ENCODE measurements at places on chromosomes 6 and 20. TPM values are rescaled to one million over a fixed set of nuclear protein-coding genes. Genes with fewer than 3 reads are reported as not detected.

DNA sequence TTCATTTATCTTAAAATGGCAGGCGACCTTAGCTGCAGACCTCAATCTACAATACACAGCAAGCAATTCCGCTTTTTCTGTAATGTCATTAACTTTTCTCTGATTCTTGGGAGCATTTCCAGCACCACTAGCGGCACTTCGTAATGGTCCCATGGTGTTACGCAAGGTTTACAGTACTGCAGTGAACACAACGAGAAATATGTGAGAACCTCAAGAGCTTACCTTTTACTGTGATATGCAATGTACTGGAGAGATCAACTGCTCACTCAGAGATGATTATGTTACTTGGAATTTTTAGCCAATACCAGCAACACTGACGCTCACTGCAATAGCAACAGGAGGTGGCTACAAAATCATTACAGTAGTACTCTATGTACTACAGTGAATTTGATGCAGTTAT lies 2.8 kb upstream of the CEP43 start:
- H3K27me3 ChIP-seq: no peaks in the 10 kb centered on the region
- no peak overlapping the region for H3K27ac ChIP-seq
- DNase-seq: no peak
- H3K36me3 ChIP-seq: no peaks in the 10 kb centered on the region
- H3K4me1 ChIP-seq: peaks cover 19% of the 10 kb centered on the region

GRCh38 chr6:97361286-97361685 lies 78.3 kb upstream of the MMS22L start:
- no peak for DNase-seq
- H3K27me3 ChIP-seq: no peaks in the 10 kb centered on the region
- H3K4me1 ChIP-seq: no peaks in the 10 kb centered on the region
- no peak overlapping the region for H3K4me3 ChIP-seq
- H3K36me3 ChIP-seq: no peaks in the 10 kb centered on the region

- H3K4me1 ChIP-seq: peaks cover 3% of the 10 kb centered on the region
- H3K4me3 ChIP-seq: no peak overlapping the region
- H3K27ac ChIP-seq: no peak overlapping the region
- no peaks in the 10 kb centered on the region for H3K36me3 ChIP-seq
- DNase-seq: no peak
Observed at GRCh38 chr20:49562311-49563014, 5.5 kb downstream of the PTGIS start.

Gene POU5F1
- 0.26 TPM for polyA plus RNA-seq

DNA sequence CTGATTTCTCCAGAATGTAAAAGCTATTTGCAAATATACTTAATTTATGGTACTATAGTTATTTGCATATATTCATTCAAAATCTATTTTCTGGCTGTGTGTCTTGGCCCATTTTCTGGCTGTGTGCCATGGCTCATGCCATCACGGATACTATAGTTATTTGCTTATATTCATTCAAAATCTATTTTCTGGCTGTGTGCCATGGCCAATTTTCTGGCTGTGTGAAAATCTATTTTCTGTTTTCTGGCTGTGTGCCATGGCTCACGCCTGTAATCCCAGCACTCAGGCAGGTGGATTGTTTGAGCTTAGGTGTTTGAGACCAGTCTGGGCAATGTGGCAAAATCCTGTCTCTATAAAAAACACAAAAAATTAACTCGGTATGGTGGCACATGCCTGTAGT lies 28.9 kb upstream of the RIPK1 start:
- H3K4me1 ChIP-seq: no peaks in the 10 kb centered on the region
- no peak for DNase-seq
- no peaks in the 10 kb centered on the region for H3K36me3 ChIP-seq
- no peaks in the 10 kb centered on the region for H3K27me3 ChIP-seq
- H3K27ac ChIP-seq: no peak overlapping the region
- H3K4me3 ChIP-seq: no peak overlapping the region

Gene KHDRBS2
- polyA plus RNA-seq: 12.2 TPM

DNA sequence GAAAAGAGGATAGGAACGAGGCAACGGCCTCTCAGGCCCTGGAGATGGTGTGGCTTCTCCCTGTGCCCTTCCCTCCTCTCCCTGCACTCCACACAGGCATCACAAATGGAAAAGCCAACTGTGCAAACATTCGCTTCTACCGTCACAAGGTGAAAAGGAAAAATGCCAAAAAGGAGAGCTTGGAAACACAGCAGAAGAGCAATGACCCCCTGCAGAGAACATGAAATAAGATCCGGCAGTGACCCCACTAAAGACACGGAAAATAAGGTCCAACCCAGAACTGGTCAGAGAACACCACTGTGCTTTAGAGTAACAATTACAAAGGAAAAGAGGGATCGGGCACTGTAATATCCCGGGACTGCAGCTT lies 63.0 kb downstream of the SLC22A23 start:
- no peak overlapping the region for H3K4me3 ChIP-seq
- H3K36me3 ChIP-seq: no peaks in the 10 kb centered on the region
- no peaks in the 10 kb centered on the region for H3K27me3 ChIP-seq
- no peak for DNase-seq
- H3K27ac ChIP-seq: no peak overlapping the region

DNA sequence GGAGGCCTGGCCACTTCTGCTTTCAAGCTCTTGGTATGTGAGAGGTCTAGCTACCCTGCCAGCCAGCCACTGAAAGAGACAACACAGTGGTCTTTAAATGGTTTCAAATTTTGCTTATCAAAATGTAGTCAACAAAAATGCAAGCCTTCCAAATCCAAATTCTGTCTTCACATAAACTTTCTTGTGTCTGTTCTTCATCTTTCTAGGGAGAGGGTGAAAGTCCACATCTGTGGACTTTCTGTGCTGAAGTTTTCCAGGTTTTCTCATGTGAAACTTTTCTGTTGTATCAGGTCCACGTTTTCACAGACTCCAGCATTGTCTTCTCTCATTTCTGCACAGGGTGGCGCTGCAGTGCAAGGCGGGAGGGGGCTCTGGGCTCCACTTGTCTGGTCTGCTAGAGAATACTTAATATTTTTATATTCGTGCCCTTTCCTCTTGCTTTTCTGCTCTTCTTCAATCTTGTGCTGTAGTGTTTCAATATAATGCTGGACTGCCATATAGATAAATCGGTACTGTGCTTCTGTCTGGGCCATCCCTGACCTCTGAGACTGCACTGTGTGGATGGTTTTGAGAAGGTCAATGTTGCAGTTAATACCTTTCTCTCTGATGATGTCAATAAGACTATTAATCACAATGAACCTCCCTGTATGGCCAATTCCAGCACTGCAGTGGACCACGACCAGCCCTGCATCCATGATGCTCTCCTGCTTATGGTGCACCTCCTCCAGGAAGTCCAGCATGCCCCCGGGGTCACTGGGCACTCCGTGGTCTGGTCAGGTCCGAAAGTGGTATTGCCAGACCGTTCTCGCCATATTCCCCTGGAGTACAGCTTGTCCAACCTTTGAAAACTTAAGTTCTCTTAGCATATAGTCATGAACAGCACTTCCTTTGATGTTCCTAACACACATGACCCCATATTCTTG lies 161.6 kb upstream of the TNFAIP3 start:
- H3K4me3 ChIP-seq: no peak overlapping the region
- no peaks in the 10 kb centered on the region for H3K27me3 ChIP-seq
- H3K36me3 ChIP-seq: no peaks in the 10 kb centered on the region
- DNase-seq: peak; percentile 70
- H3K27ac ChIP-seq: no peak overlapping the region

Gene WFDC2
- not detected for polyA plus RNA-seq

DNA sequence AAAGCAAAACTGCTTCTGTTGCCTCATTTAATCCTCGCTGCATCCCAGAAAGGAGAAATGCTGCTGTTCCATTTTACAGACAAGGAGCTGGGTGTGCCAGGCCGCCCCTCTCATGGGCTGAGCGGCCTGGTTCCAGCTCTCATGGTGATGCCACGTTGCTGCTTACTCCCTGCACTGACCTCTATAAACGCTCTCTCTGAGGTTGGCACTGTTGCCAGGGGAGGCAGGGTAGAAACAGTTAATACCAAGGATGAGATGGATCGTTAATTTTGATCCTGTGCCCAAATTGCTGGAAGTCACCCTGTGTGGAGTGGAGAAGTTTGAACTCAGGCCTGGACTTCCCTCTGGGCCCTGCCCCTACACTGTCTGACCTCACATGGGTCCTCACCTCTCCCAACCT lies 25.6 kb downstream of the SIRPA start:
- no peak for DNase-seq
- H3K27me3 ChIP-seq: no peaks in the 10 kb centered on the region
- no peaks in the 10 kb centered on the region for H3K4me1 ChIP-seq
- H3K4me3 ChIP-seq: no peak overlapping the region
- H3K36me3 ChIP-seq: no peaks in the 10 kb centered on the region
- H3K27ac ChIP-seq: no peak overlapping the region

DNA sequence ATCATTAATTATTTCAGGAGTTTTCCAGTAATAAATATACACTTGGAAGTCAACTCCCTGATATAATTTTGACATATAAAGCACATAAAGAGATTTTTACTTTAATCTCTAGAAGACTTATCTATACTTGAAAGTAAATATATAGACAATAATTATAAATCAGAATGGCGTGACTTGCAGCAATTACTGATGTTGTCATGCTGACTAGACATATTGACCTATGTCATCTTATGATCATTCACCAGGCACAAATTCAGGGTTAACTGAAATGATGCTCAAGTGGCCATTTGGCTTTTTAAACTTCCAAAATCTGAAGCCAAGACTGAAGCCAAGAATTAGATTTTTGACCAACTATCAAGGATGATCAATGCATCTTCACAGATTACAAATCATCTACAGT lies 192.2 kb downstream of the MCHR2 start:
- H3K4me1 ChIP-seq: no peaks in the 10 kb centered on the region
- H3K36me3 ChIP-seq: no peaks in the 10 kb centered on the region
- no peaks in the 10 kb centered on the region for H3K27me3 ChIP-seq
- H3K4me3 ChIP-seq: no peak overlapping the region
- DNase-seq: no peak
- no peak overlapping the region for H3K27ac ChIP-seq

DNA sequence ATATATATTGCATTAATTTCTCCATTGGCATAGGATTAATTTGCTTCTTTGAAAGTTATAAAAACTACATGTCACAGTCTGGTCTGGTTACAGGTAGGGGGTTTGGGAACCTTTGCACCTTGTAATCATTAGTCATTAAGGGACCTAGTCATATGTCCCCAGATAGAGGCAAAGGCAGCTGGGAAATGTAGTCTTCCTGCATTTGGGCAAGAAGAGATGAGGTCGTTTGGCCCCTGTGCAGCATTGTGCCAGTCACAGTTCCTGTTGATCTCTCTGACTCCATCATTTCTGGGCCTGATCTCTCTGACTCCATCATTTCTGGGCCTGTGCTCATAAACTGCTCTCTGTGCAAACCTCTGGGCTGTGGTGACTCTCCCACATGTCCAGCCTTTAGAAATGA lies 73.2 kb downstream of the BCKDHB start:
- no peak overlapping the region for H3K27ac ChIP-seq
- no peak for DNase-seq
- H3K4me3 ChIP-seq: no peak overlapping the region
- no peaks in the 10 kb centered on the region for H3K36me3 ChIP-seq
- no peaks in the 10 kb centered on the region for H3K27me3 ChIP-seq

DNA sequence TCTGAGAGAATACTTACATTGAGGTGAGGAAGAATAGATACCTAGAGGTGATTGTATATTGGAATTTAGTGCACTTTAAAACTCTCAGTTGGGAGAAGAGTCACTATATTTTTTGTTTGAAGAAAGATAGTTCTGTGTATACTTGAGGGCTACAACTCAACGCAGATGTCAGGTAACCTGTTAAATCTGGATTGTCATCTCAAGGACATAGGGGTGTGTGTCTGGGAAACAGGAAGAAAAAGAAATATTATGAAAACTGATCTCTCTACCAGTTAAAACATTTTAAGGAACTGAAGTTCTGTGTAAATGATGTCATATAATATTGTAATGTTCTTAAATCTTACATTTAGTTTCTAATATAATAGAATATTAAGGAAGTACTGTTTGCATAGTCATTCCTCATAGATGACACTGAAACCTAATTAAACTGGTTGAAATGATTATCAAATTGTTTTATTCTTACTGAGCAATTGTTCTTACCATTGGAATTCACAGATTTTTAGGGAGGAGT lies 86.2 kb downstream of the SMAP1 start:
- H3K27ac ChIP-seq: no peak overlapping the region
- H3K27me3 ChIP-seq: no peaks in the 10 kb centered on the region
- peaks cover 11% of the 10 kb centered on the region for H3K36me3 ChIP-seq
- no peak for DNase-seq
- H3K4me3 ChIP-seq: no peak overlapping the region

GRCh38 chr20:61628901-61629601 lies 377.0 kb downstream of the CDH4 start:
- H3K27me3 ChIP-seq: no peaks in the 10 kb centered on the region
- H3K4me1 ChIP-seq: no peaks in the 10 kb centered on the region
- no peak overlapping the region for H3K4me3 ChIP-seq
- H3K27ac ChIP-seq: no peak overlapping the region
- DNase-seq: no peak

- no peak overlapping the region for H3K27ac ChIP-seq
- peak overlapping the region; percentile 68 for H3K4me3 ChIP-seq
- no peaks in the 10 kb centered on the region for H3K36me3 ChIP-seq
- peaks cover 25% of the 10 kb centered on the region for H3K4me1 ChIP-seq
- peaks cover 21% of the 10 kb centered on the region for H3K27me3 ChIP-seq
Observed at GRCh38 chr6:37698264-37699137, 818 bp upstream of the MDGA1 start.

- no peaks in the 10 kb centered on the region for H3K36me3 ChIP-seq
- no peak for DNase-seq
- no peak overlapping the region for H3K27ac ChIP-seq
- H3K27me3 ChIP-seq: no peaks in the 10 kb centered on the region
- H3K4me3 ChIP-seq: no peak overlapping the region
Observed at GRCh38 chr6:84271061-84271716, 43.7 kb upstream of the CEP162 start.

- no peaks in the 10 kb centered on the region for H3K27me3 ChIP-seq
- no peak overlapping the region for H3K27ac ChIP-seq
- no peaks in the 10 kb centered on the region for H3K36me3 ChIP-seq
- no peaks in the 10 kb centered on the region for H3K4me1 ChIP-seq
- no peak for DNase-seq
Observed at GRCh38 chr6:168417191-168417590, 23.8 kb upstream of the SMOC2 start.
